ENCODE measurements at places on chromosomes 5 and 9.

DNA sequence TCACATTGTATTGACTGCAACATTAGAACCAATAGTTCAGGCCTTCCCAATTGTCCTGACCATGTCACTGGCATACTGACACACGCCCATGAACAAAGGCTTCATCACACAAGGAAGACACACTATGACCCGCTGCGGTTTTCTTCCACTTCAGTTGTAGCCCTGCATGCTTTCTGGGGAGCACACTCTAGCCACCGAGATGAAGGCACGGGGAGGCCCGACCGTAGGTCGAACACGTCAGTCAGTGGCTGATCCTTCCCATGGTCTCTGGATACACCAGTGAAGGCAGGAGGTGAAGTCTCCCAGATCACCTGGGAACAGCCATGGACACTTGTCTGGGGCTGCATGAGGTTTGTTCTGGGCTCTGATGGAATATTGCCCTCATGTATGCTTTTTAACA, 224.7 kb downstream of the FSTL4 start:
- DNase-seq: no peak

DNA sequence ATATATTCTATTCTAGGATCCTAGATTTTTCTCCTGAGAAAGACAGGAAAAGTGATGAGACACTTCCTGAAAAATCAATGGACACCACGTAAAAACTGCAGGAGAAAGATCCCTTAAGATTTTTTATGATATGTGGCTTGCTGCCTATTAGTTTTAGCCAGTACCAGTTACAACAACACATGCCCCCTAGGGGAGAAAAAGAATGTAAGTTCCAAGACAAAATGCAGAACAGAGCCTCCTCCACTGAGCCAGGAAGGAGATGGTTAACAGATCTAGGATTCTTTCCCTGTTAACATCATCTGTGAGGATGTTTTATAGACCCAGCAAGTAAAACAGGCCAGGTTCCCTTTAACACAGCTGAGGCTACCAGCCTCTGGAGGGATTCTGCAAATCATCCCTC, 574.7 kb downstream of the TLE4 start:
- no peak for DNase-seq

- DNase-seq: no peak
Observed at GRCh38 chr9:755454-756381, 85.8 kb upstream of the DMRT1 start.

GRCh38 chr9:14007190-14007769, 306.7 kb downstream of the NFIB start:
- DNase-seq: no peak

DNA sequence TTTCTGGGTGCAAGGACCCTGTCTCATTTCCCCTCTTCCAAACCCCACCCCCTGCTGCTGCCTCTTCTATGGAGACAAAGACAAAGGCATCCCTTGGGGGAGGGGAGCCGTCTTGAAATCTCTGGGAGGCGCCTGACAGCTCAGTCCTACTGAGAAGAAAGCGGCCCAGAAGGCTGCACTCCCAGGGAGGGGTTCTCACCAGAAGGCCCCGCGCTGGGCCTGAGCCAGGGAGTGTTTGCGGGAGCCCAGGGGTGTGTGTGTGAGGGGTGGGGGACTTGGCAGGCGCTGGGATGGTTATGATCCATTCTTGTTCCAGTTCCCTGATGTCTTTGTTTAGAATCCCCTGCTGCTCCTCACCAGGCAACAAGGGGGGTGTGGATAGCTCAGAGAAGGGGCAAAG, 45.7 kb upstream of the ALDH1B1 start:
- DNase-seq: no peak

GRCh38 chr5:160792281-160792680, 59.7 kb downstream of the ATP10B start:
- DNase-seq: no peak

DNA sequence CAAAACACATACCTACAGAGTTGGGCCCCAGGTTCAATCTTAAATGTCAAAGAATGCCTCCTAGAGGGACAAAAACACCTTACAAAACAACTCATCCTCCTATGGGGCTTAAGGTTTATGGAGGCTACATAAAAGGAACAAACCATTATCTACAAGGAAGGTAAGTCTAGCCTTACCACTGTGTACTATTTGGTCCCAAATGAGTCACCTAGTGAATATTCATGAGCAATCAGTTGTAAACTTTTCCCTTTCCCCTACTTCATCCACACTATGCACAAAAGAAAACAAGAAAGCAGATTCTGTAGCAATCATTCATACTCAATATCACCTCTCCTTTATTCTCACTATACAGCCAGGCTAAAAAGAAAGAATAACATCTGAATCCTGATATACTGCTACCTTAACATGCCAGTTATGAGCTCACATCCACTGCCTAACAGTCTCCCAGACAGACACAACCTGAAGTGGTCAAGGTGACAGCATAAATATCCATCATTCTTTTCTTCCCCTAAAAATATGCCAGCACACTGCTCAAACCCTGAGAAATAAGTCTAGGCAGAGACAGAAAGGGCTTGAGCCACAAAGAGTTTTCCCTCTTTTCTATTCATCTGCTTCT, 6.2 kb downstream of the OXCT1 start:
- DNase-seq: no peak

GRCh38 chr9:90953200-90953599, 151.6 kb downstream of the SYK start:
- no peak for DNase-seq

DNA sequence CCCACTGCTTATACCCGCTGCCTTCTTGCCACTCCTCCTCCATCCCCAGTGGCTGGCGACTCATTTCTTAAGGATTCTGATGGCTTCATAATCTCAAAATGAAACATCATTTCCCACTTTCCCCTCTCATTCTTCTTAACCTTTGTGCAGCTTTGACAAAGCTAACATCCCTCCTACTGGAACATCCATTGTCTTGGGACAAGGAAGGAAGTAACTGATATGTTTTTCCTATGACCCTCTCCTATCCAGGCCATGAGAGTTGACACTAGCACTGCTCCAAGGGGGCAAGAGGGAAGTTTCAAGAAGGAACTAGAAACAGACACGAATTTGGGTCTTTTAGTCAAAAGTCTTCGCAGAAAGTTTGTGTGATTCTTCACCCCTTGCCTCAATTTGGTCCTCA, 71.7 kb upstream of the SNX2 start:
- DNase-seq: no peak

DNA sequence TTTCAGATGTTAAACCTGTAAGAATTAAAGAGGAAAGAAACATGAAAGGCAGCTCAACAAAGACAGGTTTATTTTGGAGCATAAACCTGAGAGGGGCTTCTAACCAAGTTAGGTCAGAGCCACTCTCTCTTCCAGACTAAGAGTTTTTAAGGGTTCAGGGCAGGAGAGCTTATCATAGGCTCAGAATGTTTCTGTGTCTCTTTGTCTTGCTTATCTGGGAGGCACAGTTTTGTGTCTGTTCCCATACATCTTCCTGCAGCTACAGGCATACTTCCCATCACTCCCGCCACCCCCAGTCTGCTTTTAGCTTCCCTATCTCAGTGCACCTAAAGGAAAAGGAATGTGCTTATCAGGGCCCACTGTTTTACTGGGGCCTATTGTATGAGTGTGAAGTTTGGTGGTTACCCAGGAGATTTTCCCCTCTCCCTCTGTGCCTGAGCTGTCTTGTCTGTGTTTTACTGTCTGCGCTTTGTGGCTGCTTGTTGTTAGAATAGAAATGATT, 21.9 kb downstream of the CD14 start:
- no peak for DNase-seq

DNA sequence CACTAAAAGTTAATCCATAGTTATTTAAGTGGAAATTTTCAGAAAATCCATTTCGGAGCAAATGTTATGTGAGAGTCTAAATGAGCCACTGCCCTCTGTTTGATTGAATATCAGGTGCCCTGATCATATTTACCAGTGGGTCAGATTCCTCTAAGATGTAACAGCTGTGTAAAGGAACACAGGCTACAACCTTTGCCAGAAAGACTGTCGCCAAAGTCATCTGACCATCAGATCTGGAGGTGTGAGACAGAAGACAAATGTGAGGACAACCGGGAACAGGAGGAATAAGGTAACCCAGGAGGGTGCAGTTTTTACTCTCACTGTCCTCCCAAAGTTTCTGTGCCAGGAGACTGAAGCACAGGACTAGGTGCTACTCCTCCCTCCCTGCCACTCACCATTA, 90.8 kb downstream of the CAAP1 start:
- DNase-seq: no peak

GRCh38 chr5:123699571-123699970, 187.6 kb downstream of the CSNK1G3 start:
- no peak for DNase-seq

- no peak for DNase-seq
Observed at GRCh38 chr5:33807771-33808170, 84.0 kb downstream of the ADAMTS12 start.

DNA sequence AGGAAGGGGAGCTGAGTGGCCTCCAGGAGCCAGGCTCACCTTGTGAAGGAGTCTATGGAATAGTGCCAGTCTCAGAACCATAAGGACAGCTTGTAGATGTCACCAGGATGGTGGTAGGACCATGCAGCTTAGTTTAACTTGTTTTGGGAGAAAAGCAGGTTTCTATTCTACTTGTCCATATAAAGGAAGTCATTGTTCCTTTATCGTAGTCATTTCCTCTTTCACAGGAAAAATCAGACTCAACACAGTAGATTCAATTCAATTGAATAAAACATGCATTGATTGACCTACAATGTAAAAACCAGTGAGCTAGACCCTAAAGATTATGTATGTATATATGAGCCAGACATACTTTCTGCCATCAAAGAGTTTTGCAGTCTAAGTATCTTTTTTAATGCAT, 53.3 kb downstream of the MEGF10 start:
- no peak for DNase-seq

DNA sequence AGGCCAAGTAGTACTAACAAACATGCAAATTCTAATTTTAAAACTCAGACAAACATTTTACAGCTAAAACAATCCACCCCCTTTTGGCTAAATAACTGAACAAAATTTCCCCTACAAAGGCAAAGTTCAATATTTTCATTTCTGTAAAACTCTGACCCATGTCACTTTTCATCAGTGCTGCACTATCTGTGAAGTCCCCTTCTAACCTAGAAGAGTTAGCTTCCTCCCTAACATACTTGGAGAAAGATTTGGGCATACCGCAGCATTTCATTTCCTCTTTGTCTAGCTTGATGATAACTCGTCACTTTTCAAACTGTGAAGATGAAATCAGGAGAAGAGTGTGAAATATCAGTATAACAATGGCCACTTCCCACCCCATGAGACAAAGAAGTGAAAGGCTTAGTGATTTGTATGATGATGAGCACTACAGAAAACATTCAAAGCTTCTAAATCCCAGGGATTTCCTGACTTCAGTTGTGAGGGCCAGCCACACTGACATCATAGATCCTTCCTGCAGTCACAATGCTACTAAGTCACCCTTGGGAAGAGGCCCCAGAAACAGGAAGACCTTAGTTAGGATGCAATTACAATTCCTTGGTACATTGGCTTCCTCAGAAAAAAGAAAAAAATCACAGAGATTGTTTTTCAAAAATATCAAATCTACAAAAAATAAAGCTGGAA, at the start of gene FAM81B:
FAM81B (plus strand) TSS at position 555 of the 681 bp plus-strand sequence; CDS start at position 579, 24 bp downstream.
- DNase-seq: no peak

DNA sequence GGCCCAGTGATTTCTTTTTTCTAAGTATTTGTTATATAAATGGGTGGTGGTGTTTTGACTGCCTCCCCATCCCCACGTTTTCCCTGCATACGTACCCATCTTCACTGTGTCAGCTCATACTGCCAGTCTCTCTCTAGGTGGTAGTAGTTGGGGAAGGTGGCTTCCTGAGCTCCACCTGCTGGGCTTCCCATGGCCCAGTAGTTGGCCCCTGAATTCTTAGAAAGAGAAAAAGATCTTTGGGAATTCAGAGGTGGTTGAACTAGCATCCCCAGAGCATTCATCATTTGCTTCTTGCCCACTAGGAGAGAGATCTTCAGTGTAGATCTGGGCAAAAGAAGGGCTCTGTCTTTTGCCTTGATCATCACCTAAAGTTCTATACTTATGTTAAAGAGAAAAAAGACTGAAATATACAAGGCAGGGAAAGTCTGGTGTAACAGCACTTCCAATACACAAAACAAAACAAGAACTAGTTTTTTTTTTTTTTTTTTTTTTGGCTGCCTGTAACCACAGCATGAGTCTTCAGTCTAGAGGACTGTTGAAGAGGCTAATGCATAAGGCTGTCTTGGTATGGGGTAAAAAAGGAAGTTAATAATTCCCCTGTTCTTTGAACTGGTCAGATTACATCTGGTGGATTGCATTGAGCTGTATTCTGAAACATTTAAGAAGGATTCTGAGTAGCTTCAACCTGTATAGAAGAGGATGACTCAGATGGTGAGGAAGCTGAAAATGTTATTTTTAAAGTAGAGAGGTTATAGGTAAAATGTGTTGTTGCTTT, 128.7 kb downstream of the ATG10 start:
- DNase-seq: peak; percentile 1

- DNase-seq: peak; percentile 41
Observed at GRCh38 chr5:74631081-74631953, 9.2 kb downstream of the ENC1 start.

DNA sequence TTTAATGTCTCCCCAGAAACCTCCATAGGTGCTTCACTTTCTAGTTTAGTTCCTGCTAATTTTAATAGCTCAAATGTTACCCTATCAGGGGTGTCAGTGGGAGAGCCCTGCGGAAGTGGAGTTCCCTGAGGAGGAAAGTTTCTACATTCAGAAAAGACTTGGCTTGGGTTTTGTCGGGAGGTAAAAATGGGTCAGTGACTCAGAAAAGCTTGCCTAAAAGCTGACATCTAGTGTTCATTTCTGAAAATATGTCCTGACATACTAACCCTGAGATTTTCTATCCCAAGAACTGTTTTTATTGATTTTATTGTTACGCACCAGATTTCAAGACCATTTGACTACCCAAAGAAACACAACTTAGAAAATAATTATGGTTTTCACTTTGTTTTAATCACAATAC, 40.9 kb upstream of the GLDC start:
- no peak for DNase-seq

- no peak for DNase-seq
Observed at GRCh38 chr9:113057193-113057592, 669 bp upstream of the ZFP37 start.

- DNase-seq: no peak
Observed at GRCh38 chr9:100441911-100442361, 15.0 kb downstream of the MSANTD3 start.

DNA sequence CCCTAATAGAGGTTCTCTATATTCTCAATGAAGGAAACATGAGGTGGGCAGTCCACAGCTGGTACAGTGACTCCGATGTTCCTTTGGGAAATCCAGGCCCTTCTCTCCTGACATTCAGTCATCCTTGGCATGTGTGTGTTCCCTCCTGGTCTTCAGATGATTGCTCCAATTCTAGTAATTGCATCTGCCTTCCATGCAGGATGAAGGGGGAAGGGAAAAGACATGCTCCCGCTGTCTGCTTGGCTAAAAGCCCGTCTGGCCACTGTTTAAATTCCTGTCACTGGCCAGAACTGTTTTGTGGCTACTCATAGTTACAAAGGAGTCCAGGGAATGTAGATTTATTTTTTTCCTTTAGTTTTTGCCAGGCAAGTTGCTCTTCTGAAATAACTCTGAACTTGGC, 65.0 kb downstream of the MAST4 start:
- no peak for DNase-seq

DNA sequence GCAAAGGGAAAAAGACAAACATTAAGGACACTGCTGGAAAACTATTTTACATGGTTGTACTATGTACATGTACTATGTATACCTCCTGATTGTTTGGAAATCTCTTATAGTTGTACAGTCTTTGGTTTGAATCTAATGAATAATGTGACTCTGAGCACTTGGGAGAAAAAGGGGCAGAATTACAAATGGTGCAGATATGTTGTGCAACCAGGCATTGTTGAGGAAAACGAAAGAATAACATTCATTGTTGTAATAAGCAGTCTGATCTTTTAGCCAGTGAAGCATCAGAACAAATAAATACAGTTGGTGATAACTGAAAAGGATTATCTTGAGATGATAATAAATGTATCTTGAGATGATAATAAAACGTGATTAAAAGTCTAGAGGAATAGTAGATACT, 87.2 kb downstream of the CSNK1G3 start:
- no peak for DNase-seq
